Activated CD4-positive, CD25-positive, alpha-beta regulatory T cell treated with anti-CD3 and anti-CD28 coated beads, Interleukin-2, amount 50 U/mL, for 24 hours (primary cell): ENCODE measurements at places on chromosomes 6 and 20.

GRCh38 chr20:36538026-36538722 lies 3.1 kb upstream of the MYL9 start:
- no peak for ATAC-seq

DNA sequence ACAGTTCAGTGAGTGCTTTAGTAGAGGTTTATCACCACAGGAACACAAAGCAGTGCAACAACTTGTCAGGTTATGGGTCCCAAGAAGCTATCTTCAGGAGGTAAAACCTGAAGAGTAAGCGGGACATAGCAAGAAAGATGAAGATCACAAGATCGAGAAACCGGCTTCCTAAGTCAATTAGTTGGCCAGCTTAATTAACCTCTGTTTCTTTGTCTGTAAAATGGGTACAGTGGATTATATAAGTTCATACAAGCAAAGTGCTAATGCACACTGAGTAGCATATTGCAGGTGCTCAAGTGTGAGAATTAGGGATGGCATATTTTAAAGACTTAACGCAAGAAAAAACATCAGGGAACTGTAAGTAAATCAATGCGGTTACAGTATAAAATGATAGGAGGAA lies 12.5 kb downstream of the FBXO30 start:
- ATAC-seq = no peak

DNA sequence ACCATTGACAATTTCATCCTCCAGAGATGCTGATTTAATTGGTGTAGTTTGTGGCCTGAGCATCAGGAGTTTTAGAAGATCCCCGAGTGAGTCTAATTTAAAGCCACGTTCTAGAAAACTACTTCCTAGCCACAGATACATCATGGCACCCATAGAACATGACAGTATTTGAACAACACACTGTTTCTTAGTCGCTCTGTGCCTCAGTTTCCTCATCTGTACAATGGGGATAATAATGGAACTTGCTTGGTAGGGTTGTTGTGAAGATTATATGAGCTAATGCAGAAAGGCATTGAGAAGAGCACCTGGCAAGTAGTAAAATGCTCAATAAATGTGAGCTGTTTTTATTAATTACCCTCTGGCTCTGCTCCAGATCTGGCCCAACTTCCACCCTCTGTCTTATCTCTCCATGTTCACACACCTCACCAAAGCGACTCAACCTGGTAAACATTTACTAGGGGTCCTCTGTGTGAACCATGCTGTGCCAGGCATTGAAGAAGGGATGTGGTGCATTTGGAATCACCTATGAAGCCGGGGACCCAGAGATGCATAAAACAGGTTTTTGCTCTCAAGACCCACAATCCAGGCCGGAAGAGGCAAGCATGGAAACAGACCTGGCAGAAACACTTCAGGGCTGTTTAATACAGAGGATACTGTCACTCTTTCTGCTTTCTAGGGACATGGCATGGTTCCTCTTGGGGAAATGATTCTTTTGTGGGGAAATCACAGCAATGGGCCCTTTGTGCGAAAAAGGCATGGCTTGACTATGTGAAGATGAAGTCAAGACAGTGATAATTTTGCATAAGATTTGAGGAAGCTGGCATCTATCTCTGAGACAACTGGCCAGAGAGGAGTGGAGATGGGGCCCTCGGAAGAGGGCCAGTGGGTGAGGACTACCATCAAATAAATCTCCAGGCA lies 16.2 kb upstream of the MRPS18A start:
- no peak for ATAC-seq

DNA sequence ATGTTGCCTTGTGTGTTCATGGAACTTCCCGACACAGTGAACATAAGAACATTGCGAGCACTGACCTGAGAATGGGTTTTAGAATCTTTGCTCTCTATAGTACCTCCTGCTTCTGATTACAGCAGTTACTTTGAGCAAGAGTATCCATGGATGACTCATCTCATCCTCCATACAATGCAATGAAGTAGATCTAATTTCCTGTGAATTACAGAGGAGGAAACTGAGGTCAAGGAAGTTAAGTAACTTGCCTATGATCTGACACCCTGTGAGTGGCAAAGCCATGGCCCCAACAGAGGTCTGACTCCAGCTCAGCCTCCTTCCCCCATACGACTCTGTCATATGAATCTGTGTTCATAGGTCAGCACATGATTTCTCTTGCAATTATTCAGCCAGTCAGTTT lies 518.1 kb downstream of the TFAP2A start:
- no peak for ATAC-seq

GRCh38 chr6:108561742-108562502 lies 1.2 kb downstream of the FOXO3 start:
- no peak for ATAC-seq

- peak; percentile 80 for ATAC-seq
These were observed 256.5 kb downstream of the FARS2 start for GRCh38 chr6:5517796-5518195.

- ATAC-seq = no peak
These were observed 20.7 kb downstream of the B4GALT5 start for GRCh38 chr20:49692941-49693340.

DNA sequence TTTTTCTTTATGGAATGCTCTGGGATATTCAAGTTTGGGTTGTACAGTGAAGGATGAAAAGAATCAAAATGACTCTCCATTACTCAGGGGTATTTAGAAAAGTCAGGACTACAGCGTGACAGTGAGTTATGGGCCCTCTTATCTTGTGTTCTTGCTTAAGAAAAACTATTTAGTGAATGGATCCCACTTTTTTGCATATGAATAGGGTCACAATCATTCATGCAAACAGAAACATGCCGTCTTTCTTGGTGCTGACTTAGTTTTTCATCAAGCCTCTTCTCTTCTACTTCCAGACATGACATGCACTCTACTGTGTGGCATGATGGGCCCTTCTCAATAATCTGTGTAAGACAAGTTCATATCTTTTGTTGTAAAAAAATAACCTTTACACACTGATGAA lies 488.4 kb upstream of the MMS22L start:
- no peak for ATAC-seq

- ATAC-seq = peak; percentile 21
These were observed 20.2 kb upstream of the TNFAIP3 start for GRCh38 chr6:137846772-137847313.

DNA sequence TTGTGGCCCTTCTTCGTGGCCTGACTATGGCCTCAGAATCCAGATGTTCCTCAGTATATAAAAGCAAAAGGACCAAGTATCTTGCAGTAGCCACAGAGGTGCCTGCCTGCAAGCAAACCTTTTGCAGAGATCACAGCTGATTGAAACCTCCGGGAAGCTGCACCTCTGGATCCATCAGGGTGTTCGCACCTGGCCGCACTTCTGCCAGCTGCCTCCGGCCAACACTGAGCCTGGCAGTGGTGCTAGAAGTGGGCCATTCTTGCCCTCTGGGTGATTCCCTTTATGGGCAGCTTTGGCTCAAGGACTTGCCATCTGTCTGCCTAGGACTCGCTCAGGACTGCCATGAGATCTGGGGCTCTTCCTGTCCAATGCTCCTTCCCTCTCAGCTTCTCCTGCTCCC lies 214.6 kb upstream of the ECI2 start:
- no peak for ATAC-seq

GRCh38 chr6:31660381-31661261 lies at the start of gene C6orf47:
Gene C6orf47, minus strand, starts transcription at chr6:31660778. Its CDS starts 831 bp downstream, at chr6:31659947.
- ATAC-seq = peak; percentile 70

GRCh38 chr6:46651006-46651405 lies 1.6 kb downstream of the CYP39A1 start:
- no peak for ATAC-seq

DNA sequence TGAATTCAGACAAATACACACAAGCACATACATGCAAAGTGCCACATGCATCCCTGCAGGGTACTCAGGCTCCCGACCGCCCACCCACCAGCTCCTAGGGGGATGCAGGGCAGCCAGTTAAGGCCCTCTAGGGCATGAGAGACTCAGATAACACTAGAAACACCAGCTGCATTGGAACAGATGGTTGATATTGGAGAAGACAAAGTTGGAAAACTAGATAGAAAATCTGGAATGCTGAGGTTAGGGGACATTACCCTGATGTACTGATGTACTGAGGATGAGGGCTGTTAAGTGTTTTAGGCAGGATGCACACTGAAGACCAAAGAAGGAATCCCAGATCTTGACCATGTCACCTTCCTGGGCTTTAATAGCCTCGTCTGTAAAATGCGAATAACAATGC lies 134.6 kb upstream of the ECI2 start:
- no peak for ATAC-seq

DNA sequence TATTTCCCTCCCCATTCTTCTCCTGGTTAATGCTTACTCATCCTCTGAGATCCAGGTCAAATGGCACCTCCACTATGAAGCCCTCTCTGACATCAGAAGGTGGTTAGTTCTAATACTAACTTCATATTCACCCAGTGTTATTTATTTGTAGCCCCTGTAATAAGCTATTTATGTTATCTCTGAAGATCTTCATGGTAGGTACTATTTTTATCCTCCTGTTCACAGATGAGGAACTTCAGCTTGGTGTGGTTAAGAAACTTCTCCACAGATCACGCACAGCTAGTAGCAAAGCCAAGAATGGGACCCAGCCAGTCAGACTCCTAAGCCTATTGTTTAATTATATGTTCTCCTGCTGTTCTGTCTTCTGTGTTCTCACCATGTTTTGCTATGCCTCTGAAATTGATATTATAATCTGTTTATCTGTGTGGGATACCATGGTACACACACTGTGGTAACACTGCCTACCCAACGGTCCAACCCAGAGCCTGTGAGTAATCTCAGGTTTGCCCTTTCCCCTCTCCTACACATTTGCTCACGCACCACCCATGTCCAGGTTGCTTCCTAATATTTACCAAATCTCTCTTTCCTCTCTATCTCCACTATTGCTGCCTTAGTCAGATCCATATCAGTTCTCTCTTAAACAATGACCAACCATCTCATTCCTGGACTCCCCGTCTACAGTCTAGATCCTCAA lies 98.4 kb downstream of the IPCEF1 start:
- peak; percentile 35 for ATAC-seq

DNA sequence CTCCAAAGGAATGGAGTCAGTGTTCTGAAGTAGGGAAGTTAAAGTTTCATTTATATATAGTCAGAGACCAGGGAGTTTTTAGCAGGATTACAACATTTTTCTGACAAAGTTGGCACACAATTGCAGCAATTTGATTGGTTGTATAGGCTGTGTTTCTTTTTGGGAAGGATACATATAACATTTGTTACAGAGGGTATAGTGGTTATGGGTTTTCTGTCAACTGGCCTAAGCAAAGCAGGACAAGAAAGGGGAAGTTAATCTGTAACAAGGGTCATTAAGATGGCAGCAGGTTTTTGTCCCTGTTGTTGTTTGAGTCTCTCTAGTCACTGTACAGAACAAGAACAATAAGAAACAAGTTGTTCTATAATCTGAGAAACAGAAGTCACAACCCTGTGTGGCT lies 41.4 kb downstream of the TPD52L1 start:
- no peak for ATAC-seq

DNA sequence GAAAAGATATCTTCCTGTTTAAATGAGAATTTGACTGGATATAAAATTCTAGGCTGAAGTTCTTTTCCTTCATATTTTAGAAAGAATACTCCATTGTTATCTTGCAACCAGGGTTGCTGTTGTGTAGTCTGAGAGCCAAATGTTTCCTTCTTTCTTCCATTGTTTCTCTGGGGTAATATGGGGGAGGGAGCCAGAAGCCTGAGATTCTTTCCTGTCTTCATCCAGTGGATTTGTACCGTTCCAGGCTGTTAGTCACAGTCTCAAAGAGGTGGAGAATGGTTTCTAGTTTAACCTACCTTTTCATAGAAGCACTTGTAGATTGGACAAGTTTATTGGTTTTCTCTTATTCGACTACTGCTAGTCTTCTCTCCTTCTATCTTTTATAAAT lies 6.1 kb upstream of the ULBP3 start:
- ATAC-seq = no peak

DNA sequence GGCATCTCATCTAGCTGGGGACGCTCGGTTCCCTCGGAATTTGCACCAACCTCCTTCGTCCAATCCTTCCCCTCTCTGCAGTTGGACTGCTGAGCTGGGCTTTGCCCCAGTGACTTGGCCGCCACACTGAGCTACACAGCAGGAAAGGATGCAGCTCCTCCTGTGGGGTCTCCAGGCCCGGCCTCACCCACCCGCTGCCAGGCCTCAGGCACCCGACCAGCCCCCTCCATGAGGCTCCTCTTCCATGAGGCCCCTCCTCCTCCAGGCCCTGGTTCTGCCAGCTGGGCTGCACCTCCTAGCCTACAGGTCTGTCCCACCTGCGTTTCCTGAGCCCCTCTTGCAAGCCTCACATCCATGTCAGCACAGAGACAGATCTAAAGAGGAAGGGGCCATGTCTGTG lies 369.9 kb downstream of the TAF4 start:
- no peak for ATAC-seq

DNA sequence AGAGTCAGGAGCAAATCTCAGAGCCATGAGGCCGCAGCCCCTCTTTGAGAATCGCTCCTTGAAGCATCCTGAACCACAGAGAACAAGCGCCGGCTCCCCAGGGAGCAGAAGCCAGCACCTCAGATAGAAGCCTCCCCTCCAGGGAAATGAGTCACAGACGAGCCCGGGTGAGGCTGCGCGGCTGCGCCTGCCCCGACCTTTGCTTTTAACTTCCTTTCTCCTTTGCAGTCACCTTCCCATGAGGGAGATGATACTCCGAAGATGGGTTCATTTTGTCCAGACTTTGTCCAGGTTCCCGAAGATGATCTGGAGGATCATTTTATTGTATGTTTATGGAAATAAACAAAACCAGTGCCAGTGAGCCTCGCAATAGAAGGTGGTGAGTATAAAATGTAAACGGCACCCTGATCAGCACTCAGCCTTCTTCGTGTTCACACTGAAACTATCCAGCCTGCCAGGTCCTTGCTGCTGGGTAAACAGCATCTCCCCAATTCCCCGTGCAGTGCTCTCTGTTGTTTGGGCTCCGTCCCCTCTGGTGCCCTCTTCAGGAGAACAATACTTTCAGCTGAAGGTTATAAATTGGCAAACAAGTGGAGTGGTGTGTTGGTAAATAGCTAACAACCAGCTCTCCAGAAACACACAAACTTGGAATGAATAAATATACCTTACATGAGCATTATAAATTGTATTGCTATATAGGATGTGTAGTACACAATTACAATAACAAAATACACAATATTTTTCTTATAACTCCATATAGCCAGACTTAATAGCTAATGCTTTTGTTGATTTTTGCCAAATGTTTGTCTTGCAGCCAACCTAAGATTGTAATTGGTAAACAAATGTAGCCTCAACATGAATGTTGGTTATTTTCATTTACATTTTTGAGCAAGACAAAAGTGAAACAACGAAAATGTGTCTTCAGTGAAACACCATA lies 41.4 kb upstream of the TMEM181 start:
- peak; percentile 87 for ATAC-seq
